ENCODE measurements at places on chromosomes 12 and 14. TPM values are rescaled to one million over a fixed set of nuclear protein-coding genes. Genes with fewer than 3 reads are reported as not detected.

Gene EGLN3
- total RNA-seq = 0.37 TPM

Gene FLRT2
- total RNA-seq = 181 TPM

Gene BEGAIN
- 7.0 TPM for total RNA-seq

Gene FAM186B
- 0.30 TPM for total RNA-seq

Gene ARHGEF40
- 126 TPM for total RNA-seq

DNA sequence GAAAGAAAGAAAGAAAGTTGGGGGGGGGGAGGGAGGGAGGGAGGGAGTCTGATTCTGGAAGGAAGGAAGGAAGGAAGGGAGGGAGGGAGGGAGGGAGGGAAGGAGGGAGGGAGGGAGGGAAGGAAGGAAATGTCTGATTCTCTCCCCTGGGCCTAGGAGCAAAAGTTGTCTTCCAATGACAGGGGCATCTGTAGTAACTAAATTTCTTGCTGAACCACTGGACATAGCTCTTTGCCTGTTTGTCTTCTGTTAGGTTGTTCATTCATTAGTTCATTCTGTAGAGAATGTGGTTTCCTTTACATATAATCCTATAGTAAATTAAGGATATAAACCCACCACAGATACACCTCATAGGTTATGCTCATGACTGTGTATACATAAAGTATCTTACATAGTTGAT, 59.9 kb downstream of the GPR68 start:
- no peaks in the 10 kb centered on the region for H3K4me1 ChIP-seq
- no peak for DNase-seq
- peaks cover 8% of the 10 kb centered on the region for H3K36me3 ChIP-seq
- H3K4me3 ChIP-seq = no peak overlapping the region
- no peak overlapping the region for H3K27ac ChIP-seq

DNA sequence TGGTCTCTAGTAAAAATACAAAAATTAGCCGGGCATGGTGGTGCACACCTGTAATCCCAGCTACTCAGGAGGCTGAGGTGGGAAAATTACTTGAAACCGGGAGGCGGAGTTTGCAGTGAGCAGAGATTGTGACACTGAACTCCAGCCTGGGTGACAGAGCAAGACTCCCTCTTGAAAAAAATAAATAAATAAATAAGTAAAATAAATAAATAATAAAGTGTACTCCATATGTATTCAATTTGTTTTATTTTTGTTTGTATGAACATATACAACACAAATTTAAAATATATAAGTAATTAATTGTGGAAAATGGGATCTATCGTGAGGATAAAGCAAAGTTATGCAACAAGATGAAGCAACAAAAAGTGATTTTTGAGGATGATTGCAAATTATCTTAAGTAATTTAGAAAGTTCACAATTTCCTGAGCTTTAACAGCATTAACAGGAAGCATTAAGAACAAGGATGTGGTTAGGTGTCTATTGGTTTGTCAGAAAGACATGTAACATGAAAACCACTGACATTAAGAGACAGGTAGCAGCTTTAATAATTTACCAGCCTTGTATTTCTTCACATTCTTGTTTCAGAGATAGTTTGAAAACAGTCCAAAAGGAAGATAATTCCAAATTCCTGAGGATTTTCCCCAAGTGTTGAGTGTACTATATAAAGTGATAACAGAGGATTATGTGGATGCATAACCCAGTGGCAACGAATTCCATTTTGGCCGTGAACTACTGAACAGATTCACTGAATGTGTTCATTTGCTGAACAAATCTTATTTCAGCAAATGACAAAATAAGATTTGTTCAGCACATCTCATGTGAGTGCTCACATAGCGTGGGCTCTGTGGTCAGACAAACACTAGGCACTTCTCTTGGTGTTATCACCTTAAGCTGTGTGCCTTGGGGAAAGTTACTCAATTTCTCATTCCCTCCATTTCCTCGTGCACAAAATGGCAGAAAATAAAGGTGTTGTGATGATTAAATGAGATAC, 68.6 kb upstream of the RESF1 start:
- no peaks in the 10 kb centered on the region for H3K27me3 ChIP-seq
- DNase-seq = no peak
- no peak overlapping the region for H3K4me3 ChIP-seq
- no peaks in the 10 kb centered on the region for H3K4me1 ChIP-seq

DNA sequence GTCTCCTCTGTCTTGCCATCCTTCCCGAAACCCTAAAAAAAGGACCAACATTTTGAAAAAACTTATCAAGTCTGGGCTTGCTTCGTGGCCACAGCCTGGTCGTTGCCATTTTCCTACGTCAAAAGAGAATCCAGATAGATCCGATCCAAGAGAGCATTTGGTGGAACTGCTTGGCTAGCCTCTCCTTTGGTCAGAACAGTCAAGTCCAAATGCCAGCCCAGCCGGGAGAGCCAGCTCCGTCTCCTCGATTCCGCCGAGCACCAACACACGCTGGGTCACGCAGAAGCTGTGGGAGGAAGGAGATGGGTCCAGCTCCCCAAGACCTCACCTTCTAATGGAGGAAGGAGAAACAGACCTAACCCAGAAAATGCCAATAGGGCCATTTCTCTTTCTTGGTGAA, 9.3 kb upstream of the PRIMA1 start:
- H3K36me3 ChIP-seq = no peaks in the 10 kb centered on the region
- H3K27me3 ChIP-seq = no peaks in the 10 kb centered on the region
- no peak for DNase-seq
- no peaks in the 10 kb centered on the region for H3K4me1 ChIP-seq
- no peak overlapping the region for H3K4me3 ChIP-seq

DNA sequence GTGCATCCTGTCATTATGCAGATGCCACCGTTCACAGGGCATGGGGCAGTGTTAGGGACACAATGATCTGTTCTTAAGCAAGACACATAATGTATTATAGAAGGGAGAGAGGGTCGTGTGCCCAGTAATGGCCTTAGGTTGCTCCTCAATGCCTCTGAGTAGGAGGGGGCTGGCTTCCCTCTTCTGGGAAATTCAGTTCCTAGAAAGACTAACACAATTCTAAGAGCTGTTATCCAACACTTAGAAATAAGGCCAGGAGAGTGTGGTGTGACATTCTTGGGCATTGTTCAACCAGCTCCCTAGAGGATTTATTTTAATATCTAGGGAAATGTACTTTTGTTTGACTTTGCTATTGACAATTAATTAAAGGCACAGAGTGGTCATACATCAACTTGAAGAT, 118.5 kb downstream of the ADCK1 start:
- no peaks in the 10 kb centered on the region for H3K27me3 ChIP-seq
- no peak overlapping the region for H3K4me3 ChIP-seq
- no peaks in the 10 kb centered on the region for H3K4me1 ChIP-seq
- no peak for DNase-seq

- H3K4me3 ChIP-seq = no peak overlapping the region
- no peak overlapping the region for H3K27ac ChIP-seq
- peaks cover 33% of the 10 kb centered on the region for H3K27me3 ChIP-seq
- H3K4me1 ChIP-seq = peaks cover under 1% of the 10 kb centered on the region
Measured at GRCh38 chr12:57470286-57470969, 9.2 kb downstream of the ARHGAP9 start.

DNA sequence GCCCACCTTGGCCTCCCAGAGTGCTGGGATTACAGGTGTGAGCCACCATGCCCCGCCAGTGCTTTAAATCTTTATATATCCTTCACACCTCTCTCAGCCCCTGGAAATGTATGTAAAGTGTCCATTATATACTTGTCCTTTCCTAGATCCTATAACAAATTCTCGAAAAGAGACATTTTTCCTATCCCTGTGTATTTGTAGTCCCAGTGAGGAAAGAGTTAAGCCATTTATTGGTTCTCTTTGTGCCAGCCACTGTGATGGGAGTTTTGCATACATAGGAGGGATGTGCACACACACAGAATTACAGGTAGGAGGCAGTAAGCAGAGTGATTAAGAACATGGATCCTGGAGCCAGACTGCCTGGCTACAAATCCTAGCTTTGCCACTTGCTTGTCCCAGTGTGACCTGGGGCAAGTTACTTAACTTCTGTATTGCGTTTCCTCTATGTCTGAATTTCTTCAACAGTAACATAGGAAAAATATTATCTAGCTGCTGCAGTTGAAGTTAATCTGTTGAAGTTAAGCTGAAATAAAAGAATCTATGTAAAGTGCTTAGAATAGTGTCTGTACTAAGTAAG, 2.1 kb upstream of the RABGGTA start:
- H3K27me3 ChIP-seq = no peaks in the 10 kb centered on the region
- peaks cover 14% of the 10 kb centered on the region for H3K4me1 ChIP-seq
- H3K4me3 ChIP-seq = no peak overlapping the region
- no peak overlapping the region for H3K27ac ChIP-seq

GRCh38 chr14:54786838-54787237, 115.8 kb downstream of the GCH1 start:
- peaks cover 43% of the 10 kb centered on the region for H3K36me3 ChIP-seq
- no peak overlapping the region for H3K27ac ChIP-seq
- DNase-seq = no peak
- H3K27me3 ChIP-seq = no peaks in the 10 kb centered on the region
- H3K4me3 ChIP-seq = no peak overlapping the region

Data from osteocyte (in vitro differentiated cells).